ENCODE measurements at places on chromosomes 3 and 15.

DNA sequence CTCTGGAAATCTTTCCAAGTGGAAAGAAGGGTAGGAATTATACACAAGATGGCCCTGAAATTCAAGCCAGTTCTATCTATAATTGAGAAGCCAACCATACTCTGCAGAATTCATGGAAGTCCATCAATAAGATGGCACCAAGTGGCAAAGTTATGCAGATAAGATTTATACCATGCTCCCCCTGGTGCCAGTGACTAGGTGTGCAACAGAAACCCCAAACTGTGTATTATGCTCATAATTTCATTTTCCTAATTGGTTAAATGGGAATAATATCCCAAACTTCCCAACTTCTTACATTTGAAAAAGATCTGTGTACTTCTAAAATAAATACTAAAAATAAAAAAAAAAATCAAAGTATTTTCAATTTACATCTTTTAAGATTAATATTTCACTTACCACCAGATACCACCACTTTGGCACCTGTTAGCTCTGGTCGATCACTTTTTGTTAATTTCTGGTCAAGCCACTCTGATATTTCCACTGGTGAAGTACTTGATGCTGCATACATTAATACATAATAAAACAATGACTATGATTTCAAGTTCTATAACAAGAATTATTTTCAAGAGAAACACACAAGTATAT is 25.9 kb downstream of the ETFA start:
- DNase-seq, result no peak

- peak; percentile 14 for DNase-seq
Observed at GRCh38 chr15:43067717-43068461, 37.9 kb downstream of the UBR1 start.

GRCh38 chr3:98188545-98188944 is 22.0 kb downstream of the OR5H15 start:
- DNase-seq, result no peak

GRCh38 chr3:186717039-186717457 is at the start of gene KNG1:
TSS of gene KNG1 (plus strand) at chr3:186717359. CDS start at chr3:186717543, 184 bp downstream.
- DNase-seq, result no peak

DNA sequence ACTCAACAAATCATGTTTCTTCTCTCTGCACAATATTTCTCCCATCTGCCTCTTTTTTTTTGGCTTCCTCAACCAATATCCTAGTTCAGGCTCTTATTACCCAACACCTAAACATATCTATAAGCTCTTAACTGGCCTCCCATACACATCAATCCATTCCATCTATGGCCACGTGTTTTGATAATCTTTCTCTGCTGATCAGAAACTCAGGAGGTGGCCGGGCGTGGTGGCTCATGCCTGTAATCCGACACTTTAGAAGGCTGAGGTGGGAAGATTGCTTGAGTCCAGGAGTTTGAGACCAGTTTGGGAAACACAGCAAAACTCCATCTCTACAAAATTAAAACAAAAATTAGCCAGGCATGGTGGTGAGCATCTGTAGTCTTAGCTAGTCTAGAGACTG is 68.4 kb downstream of the IGF2BP2 start:
- DNase-seq, result no peak

DNA sequence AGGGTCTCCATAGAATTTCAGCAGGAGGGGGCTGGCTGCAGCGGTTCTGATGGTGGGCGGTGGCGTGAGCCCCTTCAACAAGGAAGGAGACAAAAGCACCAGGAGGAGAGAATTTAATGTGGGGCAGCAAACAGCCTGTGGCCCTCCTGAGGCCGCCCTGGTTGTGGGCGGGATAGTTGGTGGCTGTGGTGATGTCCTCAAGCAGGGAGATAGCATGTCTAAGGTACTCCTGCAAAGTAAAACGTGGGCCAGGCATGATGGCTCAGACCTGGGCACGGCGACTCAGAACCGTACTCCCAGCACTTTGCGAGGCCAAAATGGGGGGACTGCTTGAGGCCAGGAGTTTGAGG is 94.0 kb downstream of the LRRK1 start:
- no peak for DNase-seq

DNA sequence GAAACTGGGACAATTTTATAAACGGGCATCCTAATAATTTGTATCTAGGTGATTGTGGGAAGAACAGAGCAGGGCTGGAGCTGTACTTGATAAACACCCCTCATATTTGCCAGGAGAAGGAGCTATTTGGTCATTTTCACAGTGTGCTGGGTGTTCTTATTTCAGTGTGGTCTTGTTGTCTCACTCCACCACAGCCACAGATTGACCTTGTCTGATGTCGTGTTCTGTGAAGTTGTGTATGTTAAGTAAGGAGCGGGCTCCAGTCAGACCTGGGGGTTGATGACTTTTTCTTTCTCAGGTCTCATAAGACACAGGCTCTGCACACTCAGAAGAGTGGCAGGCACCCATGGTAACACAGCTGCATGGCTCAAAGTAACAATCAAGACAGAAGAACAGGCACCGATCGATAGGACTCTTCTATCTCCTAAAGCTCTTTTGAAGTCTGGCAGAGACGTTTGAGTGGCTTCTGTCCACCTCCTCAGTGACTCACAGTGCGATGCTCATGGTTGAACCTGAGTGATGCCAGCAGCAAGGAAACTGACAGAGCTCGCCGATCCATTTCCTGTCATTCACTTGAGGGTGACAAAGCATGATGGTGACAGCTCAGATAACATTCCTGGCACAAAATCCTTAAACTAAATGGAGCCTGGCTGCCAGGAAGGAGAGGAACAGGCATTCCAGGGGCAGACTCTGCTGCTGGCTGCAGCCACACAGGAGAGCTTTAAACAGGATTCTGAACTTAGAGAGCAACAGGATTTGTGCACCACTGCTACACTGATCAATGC is 20.8 kb downstream of the DPH3 start:
- peak; percentile 37 for DNase-seq

DNA sequence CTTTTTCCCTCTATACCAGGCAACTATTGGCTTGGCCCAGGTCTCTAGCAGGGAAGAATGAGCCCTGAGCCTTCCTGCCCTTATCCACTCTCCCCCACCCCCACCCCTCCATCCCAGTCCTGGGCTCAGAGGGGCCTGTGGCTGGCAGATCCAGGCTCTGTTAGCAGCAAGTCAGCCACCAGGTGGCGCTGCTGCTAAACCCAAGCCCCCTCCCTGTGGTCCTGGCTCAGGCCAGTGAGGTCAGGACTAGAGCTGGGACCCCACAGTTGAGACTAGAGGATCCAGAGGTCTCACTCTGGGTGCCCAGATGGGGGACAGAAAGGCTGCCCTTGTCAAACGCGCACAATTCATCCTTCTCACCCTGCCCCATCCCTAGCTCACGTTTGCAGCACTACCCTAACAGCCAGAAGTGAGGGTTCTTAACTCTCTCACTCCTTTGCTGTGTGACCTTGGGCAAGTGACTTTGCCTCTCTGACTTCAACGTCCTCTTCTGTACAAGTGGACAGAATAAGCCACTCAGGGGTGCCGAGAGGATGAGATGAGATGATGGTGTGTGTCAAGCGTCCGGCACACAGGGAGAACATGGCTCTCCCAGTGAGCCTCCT is 46.8 kb upstream of the SLC6A1 start:
- peak; percentile 70 for DNase-seq

DNA sequence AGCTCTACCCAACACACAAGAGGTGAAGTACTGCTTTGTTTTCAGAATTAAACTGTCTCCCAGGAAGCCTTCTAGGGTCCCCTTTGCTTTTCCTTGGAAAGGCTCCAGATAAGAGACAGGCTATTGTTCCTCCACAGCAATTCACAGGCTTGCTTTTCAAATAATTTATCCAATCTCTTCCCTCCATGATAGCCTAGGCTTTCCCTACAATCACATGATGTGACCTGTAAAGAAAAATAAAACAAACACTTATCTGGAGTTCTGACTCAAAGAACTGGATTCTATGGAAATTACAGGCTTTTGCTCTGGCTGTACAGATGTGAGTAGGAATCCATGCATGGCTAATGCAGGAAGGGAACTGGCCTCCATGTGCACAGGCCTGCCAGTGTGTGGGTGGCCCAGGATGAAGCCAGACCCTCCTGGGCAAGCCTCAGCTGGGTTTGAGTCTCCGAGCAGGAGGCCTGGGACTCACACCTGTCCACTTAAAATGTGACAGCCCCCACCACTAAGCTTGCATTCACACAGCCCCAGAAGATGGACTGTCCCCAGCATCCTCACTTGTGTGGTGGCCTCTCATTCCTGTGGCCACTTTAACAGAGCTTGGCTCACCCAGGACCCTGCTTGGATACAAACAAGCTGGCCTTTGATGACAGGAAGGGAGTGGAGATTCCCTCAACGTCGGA is 75.8 kb upstream of the LEKR1 start:
- no peak for DNase-seq

DNA sequence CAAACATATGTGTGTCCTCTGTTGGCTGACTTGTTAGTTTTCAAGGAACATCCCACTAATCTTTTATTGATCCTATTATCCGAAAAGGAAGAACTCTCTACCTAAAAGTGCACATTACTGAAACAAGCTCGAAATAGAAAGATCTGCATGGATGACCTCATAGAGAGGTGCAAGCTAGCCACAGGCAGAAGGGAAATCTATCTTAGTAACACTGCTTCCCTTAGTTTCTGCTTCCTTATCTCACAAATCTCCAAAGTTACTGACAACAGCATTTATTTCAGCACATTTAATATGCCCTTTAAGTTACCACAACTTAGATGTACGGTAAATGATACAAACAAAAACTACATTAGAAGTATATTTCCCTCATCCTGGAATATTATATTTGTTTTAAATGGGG is 285.1 kb upstream of the CCDC54 start:
- DNase-seq, result no peak

DNA sequence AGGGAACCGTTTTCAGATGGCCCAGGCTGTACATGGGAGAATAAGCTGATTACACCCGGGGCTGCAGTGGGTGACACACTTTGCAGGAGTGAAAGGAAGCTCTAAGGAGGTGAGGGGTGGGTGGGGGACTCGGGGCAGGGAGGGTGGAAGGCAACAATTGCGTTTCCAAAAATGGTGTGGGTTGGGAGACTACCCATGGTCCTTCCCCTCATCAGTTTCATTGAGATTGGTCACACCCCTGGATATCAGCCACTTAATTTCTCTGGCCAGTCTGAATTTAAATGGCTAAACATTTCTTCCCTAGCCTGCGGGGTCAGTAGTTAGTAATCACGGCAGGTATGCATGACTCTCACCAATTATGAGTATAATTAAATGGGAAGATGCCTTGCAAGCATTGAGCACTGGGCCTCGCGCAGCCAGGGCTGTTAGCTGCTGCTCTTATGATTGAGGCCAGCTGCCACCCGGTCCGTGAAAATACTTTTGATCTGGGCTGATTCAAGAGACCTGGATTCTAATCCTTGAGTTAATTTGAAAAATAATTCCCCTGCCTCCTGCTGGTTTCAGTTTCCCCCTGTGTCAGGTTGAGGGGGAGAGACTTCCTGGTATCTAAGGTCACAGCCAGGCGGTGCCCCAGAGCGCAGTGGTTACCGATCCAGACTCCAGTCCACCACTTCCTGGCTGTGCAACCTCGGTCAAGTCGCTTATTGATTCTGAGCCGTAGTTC is 23.3 kb downstream of the SLC6A6 start:
- DNase-seq, result peak; percentile 72

DNA sequence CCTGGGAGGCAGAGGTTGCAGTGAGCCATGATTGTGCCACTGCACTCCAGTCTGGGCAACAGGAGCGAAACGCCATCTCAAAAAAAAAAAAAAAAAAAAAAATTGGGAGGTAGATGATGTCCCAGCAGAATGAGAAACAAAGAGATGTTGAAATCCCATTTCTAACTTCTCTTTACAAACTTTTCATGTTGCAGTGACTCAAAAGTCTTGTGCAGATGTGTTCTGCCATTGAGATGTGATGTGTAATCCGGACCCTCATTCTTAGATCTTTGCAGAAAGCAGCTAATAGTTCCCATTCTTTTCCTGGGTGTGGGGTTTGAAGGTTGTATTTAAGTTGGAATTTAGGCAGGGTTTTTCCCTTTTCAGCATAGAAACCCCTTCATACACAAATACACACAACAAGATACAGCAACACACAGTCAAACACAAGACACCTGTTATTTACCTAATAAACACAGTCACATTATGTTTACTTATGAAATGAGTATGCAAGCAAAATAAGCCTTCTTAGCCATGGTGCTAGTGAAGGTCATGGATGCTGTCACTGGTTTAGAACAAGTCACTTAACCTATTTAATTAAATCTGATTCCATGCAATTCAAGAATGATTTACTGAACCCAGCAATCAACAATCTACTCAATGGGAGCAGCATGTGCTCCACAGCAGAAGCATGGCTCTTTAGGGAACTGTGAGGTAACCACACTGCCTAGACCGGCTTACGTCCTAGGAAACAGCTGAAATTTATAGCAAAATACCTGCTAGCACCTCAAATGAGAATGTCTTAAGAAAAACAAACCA is 14.9 kb downstream of the SIAH2 start:
- DNase-seq, result no peak

DNA sequence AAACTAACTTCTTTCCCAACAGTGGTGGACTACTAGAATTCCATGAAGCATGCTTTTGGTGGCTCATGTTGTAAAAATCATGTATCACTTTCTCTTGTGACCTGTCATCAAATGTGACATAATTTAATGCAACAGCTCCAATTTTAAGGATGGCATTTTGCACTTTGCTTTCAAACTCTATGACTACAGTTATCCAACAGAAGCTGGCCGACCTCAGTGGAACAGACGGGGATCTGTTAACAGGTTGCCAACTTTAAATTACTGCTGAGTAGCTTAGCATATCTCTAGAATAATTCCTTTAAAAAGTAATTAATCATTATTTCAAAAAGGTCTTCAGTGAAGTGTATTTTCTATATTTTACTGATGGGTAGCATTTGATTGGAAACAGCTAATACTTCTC is 907.4 kb downstream of the FHIT start:
- no peak for DNase-seq

- DNase-seq, result no peak
Observed at GRCh38 chr3:48565591-48566400, 2.2 kb upstream of the UCN2 start.

DNA sequence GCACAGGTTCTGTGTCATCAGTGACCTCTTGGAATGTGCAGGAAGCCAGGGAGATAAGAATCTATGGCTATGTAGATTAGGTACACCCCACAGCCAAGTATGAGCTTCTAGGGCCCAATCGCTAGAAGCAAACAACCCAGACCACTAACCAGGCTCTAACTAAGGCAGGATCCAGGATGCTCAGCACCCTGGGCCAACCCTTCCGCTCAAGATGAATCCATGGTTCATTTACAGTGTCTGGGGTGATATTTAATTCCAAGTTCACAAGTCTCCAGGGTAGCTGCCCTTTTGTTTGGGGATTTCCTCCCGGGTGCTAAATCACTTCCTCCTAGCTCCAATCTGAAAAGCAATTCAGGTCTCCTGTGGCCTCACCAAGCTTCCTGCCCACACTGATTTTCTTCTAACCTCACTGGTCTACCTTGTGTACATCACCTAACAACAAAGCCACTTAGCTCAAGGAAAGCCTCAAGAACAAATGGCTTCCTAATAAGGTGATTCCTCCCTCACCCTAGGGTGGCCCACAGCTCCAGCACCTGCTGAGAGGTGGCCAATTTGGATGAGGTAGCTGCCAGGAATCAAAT is 2.4 kb downstream of the EHD4 start:
- peak; percentile 72 for DNase-seq

GRCh38 chr15:89839167-89839810 is 24.6 kb upstream of the ANPEP start:
- DNase-seq, result no peak

All from activated naive CD4-positive, alpha-beta T cell treated with anti-CD3 and anti-CD28 coated beads for 36 hours (primary cell).